ENCODE measurements at places on chromosomes 7 and 10.
A peak's percentile ranks its signal among the peaks of the same experiment; 100 is the strongest.

GRCh38 chr7:95250571-95250970 is 73.8 kb downstream of the PON1 start:
- DNase-seq = no peak

DNA sequence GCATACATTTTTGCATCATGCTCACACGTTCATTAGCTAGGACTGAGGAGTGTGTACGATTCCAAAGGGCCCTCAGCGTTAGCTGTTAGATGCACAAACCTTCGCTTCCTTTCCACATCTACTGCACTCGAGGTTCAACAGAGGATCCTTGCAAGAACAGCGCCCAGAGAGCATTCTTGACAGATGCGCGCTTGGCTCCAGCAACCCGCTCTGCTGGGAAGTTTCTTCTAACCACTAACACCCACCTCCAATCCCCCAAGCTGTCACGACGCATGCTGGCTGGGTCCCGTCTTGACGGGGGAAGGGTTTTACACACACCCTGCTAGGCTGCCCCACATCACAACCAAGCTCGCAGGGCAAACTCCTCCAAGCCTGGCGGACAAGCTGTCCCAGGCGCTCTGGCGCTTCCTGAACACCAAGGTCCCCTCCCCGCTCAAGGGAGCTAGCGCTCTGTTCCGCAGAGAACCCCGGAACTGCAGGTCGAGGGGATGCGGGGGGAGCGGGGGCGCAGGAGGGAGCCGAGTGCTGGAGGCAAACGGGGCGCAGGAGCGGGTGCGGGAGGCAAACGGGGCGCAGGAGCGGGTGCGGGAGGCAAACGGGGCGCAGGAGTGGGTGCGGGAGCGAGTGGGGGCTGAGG is 653 bp upstream of the ADRB1 start:
- DNase-seq = peak; percentile 3

DNA sequence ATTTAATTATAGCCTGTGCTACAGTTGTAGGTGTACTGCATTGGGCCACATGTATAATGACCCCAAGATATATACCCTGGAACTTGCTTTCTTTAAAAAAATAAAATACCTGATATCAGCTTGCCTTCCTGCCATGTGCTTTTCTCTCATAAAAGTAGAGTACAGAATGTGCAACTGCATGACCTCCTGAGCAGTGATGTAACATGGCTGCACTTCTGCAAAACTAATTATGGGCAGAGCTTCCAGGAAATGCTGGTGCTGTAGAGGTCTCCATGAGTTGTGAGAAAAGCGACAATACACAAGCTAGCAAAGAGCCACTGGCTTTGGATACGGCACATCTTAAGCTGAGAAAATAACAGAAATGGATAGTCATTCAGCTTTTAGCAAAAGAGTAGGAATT is 6.5 kb upstream of the ERLIN1 start:
- no peak for DNase-seq

DNA sequence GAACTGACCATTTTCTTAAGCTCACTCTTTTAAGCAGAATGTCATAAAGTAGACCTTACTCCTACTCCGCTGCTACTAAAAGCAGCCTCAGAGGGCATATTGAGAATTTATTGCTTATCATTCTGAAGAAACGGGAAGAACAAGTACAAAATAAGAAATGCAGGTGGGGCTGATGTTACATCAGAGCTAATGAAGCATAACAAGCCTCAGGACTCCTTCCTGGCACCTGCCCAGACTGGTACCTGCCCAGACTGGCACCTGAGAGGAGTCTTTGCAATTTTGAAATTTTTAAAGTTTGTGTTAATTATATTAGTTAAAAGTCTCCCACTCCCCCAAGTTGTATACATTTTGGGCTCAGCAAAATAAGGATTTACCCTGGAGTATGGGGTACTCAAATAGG is 162.4 kb downstream of the SEMA3E start:
- DNase-seq = no peak

- no peak for DNase-seq
These were observed 214.7 kb upstream of the TBX20 start for GRCh38 chr7:35468606-35469005.

DNA sequence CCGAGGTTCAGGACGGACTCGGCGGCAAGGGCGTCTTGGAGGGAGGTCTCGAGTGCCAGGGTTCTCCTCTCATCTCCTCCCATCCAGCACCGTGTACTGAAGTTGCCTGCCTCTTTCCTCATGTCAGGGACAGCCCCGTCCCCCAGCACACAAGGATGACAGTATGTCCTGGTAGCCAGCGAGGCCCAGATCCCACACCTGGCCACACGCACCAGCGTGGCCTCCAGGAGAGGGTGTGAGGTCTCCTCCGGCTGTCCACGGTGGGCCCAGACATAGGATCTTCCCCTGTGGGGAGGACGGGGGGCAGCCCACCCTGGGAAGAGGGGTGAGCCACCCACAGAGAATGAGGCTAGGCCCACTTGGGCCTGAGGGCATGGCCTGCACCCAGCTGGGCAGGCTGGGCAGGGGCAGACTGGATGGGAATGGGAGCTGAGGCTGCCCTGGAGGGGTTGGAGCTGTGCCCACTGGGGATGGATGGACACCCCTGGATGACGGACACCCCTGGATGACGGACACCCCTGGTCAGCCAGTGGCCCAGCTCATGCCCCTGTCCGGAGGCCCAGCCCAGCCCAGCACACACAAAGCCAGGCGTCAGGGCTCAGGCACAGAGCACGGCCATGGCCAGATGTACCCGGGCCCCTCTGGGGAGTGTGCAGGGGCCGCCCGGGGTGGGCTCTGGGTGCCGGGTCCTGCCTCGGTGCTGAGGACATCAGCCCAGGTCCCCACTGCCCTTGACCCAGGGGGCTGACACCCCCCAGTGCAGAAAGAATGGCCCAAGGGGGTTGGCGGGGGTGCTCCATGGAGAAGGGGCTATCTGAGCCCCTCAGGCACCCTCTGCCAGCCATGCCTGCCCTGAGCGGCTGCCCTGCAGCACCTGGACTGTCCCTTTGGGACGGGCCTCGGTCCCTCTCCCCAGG is 30.9 kb upstream of the CFAP46 start:
- DNase-seq = no peak

GRCh38 chr7:41994746-41995110 is 242.3 kb downstream of the GLI3 start:
- no peak for DNase-seq

- no peak for DNase-seq
These were observed 462.6 kb upstream of the MGMT start for GRCh38 chr10:129004398-129004797.

DNA sequence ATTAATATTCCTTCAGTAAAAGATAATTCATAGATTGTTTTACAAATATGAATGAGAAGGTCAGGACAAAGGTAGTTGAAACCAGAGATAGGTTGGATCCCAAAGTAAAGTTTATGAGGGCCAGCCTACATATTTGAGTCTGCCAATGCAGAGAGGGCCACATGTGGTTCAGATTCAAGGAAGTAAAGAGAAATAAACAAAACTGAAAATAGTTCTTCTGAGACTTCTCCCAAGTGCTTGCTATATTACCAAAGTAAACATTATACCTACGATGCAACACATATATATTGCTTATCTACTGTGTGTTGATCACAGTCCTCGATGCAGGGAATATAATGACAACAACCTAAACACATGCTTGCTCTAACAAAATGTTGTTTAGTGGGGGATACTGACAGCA is 109.8 kb downstream of the MALRD1 start:
- DNase-seq = no peak

DNA sequence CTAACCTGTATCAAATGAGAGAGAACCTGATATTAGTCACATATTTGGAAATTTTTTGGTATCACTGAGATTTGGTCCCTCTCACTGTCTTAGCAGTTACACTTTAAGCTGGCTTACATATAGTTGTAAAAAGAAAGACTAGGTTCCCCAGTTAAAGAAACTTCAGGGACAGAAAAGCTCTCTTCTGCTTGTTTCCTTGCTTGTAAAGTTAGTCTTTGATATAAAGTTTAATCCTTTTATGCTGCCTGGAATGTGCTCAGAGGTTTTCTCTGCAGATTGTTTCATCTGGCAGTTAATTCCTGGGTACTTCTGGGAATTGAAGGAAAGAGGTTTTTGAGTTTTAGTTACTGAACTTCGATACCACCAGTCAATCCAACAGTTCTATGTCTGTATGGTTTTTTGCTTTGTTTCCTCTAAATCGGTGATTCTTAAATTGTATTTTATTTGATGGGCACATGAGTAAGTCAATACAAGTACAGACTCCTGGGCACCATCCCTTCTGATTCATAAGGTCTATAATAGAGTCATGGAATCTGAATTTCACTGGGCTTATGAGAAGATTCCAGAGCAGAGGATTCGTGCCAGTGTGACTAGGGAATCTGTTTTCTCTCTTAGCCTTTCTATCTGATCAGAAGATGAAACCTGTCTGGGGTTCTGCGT is 1080.9 kb upstream of the C7orf33 start:
- DNase-seq = no peak

DNA sequence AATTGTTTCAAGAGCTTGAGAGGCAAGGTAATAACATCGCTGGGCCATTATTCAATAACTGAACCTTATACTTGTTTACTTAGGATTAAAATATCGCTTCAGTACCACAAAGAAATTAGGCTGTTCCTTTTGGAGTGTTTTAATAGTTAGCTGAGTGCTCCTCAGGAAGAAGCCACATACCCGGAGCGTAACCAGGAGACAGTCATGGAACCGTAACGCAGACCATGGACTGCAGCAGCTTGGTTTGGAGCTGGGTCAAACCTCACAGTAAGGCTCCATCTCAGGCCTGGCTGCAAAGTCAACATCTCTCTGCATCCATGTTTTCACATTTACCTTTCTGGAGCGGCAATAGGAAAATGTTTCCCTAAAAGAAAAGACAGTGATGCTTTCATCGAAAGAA is 599.0 kb downstream of the TNS3 start:
- no peak for DNase-seq

DNA sequence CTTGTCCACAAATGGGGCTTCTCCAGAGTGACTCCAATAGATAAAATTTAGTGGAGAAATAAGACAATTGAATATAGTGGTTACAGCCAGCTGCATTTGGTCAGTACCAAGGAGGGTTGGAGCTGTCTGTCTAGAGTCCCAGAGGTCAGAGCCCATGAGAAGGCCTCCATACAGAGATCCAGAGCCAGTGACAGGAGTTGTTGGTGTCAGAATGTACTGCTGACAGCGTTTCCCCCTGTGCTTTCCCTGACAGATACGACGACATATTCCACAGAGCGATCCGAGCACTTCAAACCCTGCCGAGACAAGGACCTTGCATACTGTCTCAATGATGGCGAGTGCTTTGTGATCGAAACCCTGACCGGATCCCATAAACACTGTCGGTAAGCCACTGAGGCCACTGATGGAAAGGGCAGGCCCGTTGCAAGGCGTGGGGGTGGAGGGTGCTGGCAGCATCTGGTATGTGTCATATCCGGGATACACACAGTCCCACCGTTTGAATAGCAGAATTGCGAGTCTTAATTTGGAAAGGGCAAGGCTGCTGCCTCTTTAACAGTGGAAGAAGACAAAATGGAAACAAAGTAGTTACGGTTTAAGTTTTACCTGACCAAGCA is 483.6 kb downstream of the NRG3 start:
- no peak for DNase-seq
